ENCODE measurements at places on chromosomes 7 and 10.

- DNase-seq = no peak
Measured at GRCh38 chr10:114081911-114082583, 38.4 kb downstream of the ADRB1 start.

GRCh38 chr7:43536773-43537172 is 46.1 kb upstream of the STK17A start:
- no peak for DNase-seq

GRCh38 chr10:9786101-9786500 is 1231.6 kb upstream of the CELF2 start:
- no peak for DNase-seq

GRCh38 chr10:71927776-71928592 is 36.2 kb upstream of the CHST3 start:
- DNase-seq = no peak

DNA sequence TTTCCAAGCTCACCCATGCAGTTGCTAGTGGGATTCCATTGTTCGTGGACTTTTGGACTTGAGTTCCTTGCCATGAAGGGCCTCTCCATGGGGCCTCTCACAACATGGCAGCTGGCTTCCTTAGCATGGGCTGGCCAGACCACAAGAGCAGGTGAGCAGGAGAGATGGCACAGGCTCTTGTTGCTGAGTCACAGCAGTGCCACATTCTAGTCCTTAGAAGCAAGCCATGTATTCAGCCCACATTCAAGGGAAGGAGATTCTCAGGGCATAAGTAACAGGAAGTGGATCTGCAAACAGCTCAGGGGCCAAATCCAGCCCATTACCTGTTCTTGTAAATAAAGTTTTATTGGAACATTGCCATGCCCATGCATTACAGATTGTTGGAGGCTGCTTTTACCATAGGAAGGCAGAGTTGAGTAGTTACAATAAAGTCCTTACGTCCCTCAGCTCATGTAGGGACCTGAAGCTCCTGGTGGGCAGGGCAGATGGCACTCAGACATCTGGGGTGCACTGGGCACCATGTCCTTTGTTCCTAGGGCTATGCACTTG is 481.5 kb upstream of the FOXK1 start:
- no peak for DNase-seq

DNA sequence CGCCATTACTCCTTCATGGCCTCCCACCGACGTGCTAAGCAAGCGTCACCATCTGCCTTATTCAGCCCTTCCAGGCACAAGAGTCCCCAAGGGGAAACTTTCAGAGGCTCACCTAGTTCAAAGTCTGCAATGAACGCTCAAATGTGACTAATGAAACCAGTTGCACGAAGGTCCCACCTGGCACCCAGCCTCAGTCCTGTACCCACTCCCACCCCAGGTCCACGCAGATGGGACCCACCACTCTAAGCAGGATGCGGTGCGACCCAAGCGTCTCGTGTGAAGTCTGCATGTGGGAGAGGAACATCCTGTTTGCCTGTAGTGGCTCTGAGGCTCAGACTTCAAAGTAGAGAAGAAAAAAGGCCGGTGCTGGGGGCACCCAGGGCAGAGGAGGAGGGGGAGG is 40.3 kb downstream of the RGS10 start:
- peak; percentile 70 for DNase-seq

DNA sequence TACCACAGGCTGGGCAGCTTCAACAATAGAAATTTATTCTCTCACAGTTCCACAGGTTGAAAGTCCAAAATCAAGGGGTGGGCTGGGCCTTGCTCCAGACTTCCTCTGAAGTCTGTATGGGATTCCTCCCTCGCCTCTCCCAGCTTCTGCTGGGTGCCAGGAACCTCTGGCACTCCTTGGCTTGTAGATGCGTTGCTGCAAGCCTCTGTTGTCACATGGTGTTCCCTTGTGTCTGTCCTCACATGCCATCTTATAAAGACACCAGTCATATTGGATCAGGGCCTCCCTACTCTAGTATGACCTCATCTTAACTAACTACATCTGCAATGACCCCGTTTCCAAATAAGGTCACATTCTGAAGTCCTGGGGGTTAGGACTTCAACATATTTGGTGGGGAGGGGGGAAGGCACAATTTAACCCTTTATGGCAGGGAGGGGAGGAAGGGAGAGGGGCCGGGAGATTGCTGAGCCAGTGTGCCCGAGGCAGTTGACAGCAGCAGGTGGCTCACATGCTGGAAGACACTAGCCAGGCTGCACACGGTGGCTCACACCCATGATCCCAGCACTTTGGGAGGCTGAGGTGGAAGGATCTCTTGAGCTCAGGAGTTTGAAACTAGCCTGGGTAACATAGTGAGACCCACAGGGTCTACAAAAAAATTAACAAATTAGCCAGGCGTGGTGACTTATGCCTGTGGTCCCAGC is 18.8 kb downstream of the ZNF282 start:
- no peak for DNase-seq
